ENCODE measurements at places on chromosomes 4 and X.

- no peak for DNase-seq
Observed at GRCh38 chr4:128635141-128635954, 174.2 kb upstream of the JADE1 start.

DNA sequence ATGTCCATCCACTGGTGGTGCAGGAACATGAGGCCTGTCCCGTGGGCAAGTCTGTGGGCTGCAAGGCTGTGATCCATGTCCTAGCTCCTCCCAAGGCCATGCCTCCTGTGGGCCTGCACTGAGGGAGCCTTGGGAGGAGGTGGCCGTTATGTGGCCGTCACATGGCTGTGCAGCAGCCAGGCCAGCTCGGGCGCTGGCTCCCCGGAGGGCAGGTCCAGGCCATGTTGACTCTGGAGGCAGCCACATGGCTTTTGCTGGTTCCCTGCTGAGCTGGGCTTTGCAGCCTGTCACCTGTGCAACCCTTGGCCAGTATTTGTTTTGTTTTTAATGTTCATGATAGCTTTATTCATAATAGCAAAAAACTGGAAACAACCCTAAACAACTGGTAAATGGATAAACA is 13.3 kb downstream of the ADRA2C start:
- no peak for DNase-seq

GRCh38 chr4:3266076-3266475 is 17.1 kb downstream of the MSANTD1 start:
- no peak for DNase-seq

DNA sequence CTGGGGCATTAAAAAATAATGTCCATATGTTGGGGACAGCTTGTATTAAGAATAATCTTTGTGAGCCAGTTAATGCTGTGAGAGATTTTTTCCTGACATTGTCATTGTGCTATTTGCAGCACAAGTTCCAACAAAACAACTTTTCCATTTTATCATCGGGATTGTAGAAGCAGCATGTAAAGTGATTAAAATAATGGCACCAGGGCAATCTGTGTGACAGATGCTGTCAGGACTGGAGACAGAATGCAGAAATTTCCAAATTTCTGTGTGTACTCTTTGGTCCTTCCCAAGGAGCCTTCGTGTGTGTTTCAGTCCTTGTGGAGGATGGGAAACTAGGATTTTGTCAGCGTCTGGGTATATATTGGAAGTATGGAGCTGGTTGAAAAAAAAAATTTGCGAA is 101.5 kb upstream of the LIMCH1 start:
- no peak for DNase-seq

GRCh38 chr4:24404281-24404680 is 180.1 kb downstream of the DHX15 start:
- DNase-seq = no peak

DNA sequence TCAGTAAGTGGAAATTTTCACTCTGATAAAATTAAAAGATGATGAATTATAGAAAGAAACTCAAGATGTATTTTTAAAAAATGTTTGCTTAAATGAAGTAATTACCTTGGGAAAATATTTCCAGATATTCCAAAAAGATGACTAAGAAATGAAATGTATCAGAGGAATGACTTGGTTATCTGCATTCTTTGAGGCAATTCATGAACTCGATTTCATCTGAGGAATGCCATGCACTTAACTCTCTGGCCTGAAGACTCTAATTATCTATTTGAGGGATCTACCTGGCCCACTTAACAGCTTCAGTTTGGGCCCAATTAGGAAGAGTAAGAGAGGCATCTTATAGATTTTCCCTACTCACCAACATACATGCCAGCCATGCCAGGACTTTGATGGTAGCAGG is 182.3 kb downstream of the INPP4B start:
- no peak for DNase-seq

GRCh38 chr4:38058151-38058550 is 98.0 kb downstream of the PTTG2 start:
- DNase-seq = no peak

DNA sequence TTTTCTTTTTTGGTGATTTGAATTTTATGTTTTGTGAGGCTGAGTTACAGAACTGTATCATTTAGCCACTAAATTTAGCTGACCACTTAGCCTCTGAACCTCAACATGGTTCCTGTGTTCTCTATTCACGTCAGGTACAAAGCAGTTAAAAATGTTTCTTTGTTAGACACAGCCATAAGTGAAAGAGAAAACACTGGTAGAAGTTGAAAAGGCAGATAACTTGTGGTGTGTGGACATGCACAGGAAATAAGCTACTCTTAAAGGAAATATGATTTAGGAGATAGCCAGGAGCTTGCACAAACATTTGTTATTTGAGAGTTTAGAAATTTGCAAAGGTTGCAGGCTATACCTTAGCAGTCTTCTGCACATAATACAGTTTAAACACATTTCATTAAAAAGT is 171.0 kb upstream of the RPS6KA3 start:
- no peak for DNase-seq

Measured in fibroblast of gingiva (primary cell).